ENCODE measurements at places on chromosomes 12 and 14. TPM values are rescaled to one million over a fixed set of nuclear protein-coding genes. Genes with fewer than 3 reads are reported as not detected.

KRT6C gene
- not detected for polyA plus RNA-seq

KRT77 gene
- 0.42 TPM for polyA plus RNA-seq

PTCSC3 gene
- not detected for polyA plus RNA-seq

PAN2 gene
- 85.5 TPM for polyA plus RNA-seq

RASSF8 gene
- polyA plus RNA-seq, result 20.2 TPM

INHBC gene
- 0.40 TPM for polyA plus RNA-seq

PLEKHD1 gene
- 0.03 TPM for polyA plus RNA-seq

ACTR6 gene
- 27.9 TPM for polyA plus RNA-seq

PPP1R36 gene
- polyA plus RNA-seq, result 2.6 TPM

RAD51AP1 gene
- 16.0 TPM for polyA plus RNA-seq

TAS2R10 gene
- 1.2 TPM for polyA plus RNA-seq

OTOGL gene
- polyA plus RNA-seq, result 0.22 TPM

PROX2 gene
- 1.5 TPM for polyA plus RNA-seq

DLGAP5 gene
- polyA plus RNA-seq, result 11.6 TPM

STON2 gene
- 14.6 TPM for polyA plus RNA-seq
